Smooth muscle cell of the pulmonary artery (primary cell): ENCODE measurements at places on chromosomes 5 and 9. TPM values are rescaled to one million over a fixed set of nuclear protein-coding genes. Genes with fewer than 3 reads are reported as not detected.

The SLC22A4 gene
- 0.78 and 6.7 TPM in 2 replicates for total RNA-seq

The OR1J2 gene
- total RNA-seq: 0.50 TPM in 1 of 2 replicates, not detected in the other

The GABRG2 gene
- not detected in 2 replicates for total RNA-seq

The SYK gene
- not detected in 2 replicates for total RNA-seq

The PRDM9 gene
- total RNA-seq: not detected in 2 replicates

The CANX gene
- 805 and 877 TPM in 2 replicates for total RNA-seq

The ANKRD34B gene
- total RNA-seq: not detected in 2 replicates

The TSLP gene
- 3.2 and 15.6 TPM in 2 replicates for total RNA-seq

The PCDHGA2 gene
- total RNA-seq: 2.8 and 4.2 TPM in 2 replicates

The PTCH1 gene
- 0.89 and 4.0 TPM in 2 replicates for total RNA-seq

The PCDHGB5 gene
- 34.3 and 47.0 TPM in 2 replicates for total RNA-seq

The LCN1 gene
- total RNA-seq: 0.20 and 0.43 TPM in 2 replicates

The ADAM19 gene
- 24.6 and 26.9 TPM in 2 replicates for total RNA-seq

The SEMA4D gene
- 0.07 and 0.78 TPM in 2 replicates for total RNA-seq

The TRPM3 gene
- 4.5 and 9.9 TPM in 2 replicates for total RNA-seq

The NR5A1 gene
- not detected in 2 replicates for total RNA-seq

The EPB41L4B gene
- 0.39 and 0.66 TPM in 2 replicates for total RNA-seq

The ADAMTS19 gene
- 0.03 and 0.33 TPM in 2 replicates for total RNA-seq

The MSX2 gene
- total RNA-seq: 0.83 and 3.8 TPM in 2 replicates

The IL13 gene
- not detected in 2 replicates for total RNA-seq

The GM2A gene
- 30.6 and 38.9 TPM in 2 replicates for total RNA-seq

The SPINK13 gene
- not detected in 2 replicates for total RNA-seq

The CYLC2 gene
- total RNA-seq: not detected in 2 replicates

The TNIP1 gene
- 98.7 and 159 TPM in 2 replicates for total RNA-seq

The F12 gene
- total RNA-seq: 0.17 TPM in 1 of 2 replicates, not detected in the other

The SNCAIP gene
- total RNA-seq: 0.13 and 1.2 TPM in 2 replicates

The PDE6A gene
- total RNA-seq: not detected in 2 replicates

The ECSCR gene
- 2.2 and 4.4 TPM in 2 replicates for total RNA-seq

The SPAG8 gene
- 0.91 and 1.3 TPM in 2 replicates for total RNA-seq

The ARHGEF28 gene
- total RNA-seq: 6.1 and 50.8 TPM in 2 replicates

The SPINK6 gene
- total RNA-seq: not detected in 2 replicates

The PITX1 gene
- total RNA-seq: 0.78 and 3.5 TPM in 2 replicates

The ADAMTS12 gene
- 27.1 and 49.7 TPM in 2 replicates for total RNA-seq

The FOXD4L5 gene
- 0.03 and 0.07 TPM in 2 replicates for total RNA-seq

The PRR16 gene
- total RNA-seq: 7.7 and 8.5 TPM in 2 replicates

The RNF14 gene
- total RNA-seq: 123 and 135 TPM in 2 replicates

The STKLD1 gene
- total RNA-seq: 0.20 and 0.33 TPM in 2 replicates

The HTR4 gene
- 0.07 and 3.3 TPM in 2 replicates for total RNA-seq

The TOMM5 gene
- 107 and 116 TPM in 2 replicates for total RNA-seq

The PTGES gene
- total RNA-seq: 6.5 and 21.0 TPM in 2 replicates

The SLC34A3 gene
- total RNA-seq: not detected in 2 replicates

The NPR3 gene
- total RNA-seq: 37.5 and 43.4 TPM in 2 replicates

The TRMO gene
- 12.1 and 13.0 TPM in 2 replicates for total RNA-seq

The CDC25C gene
- total RNA-seq: 0.69 and 1.8 TPM in 2 replicates
